ENCODE measurements at places on chromosomes 7 and 10. TPM values are rescaled to one million over a fixed set of nuclear protein-coding genes. Genes with fewer than 3 reads are reported as not detected.

GRCh38 chr10:82148764-82149163 lies 273.8 kb downstream of the NRG3 start:
- no peak for DNase-seq

CLDN3 gene
- polyA plus RNA-seq, result not detected

LRRN3 gene
- polyA plus RNA-seq, result not detected

ADAM12 gene
- not detected for polyA plus RNA-seq

GRCh38 chr10:124708246-124708779 lies 35.9 kb downstream of the FAM53B start:
- no peak for DNase-seq

GRCh38 chr7:135755351-135755753 lies 6.7 kb upstream of the FAM180A start:
- no peak for DNase-seq

OR6B1 gene
- polyA plus RNA-seq, result not detected

- DNase-seq, result no peak
These were observed 39.7 kb upstream of the ZNF32 start for GRCh38 chr10:43688348-43688892.

CAV2 gene
- polyA plus RNA-seq, result 15.7 TPM

SLC12A9 gene
- polyA plus RNA-seq, result 9.0 TPM

CUBN gene
- 0.12 TPM for polyA plus RNA-seq

CLRN3 gene
- not detected for polyA plus RNA-seq

- peak; percentile 50 for DNase-seq
These were observed 57.3 kb downstream of the NRP1 start for GRCh38 chr10:33277135-33277536.

CNNM1 gene
- 0.31 TPM for polyA plus RNA-seq

GRCh38 chr10:7409732-7410168 lies 1.1 kb downstream of the SFMBT2 start:
- peak; percentile 40 for DNase-seq

DNA sequence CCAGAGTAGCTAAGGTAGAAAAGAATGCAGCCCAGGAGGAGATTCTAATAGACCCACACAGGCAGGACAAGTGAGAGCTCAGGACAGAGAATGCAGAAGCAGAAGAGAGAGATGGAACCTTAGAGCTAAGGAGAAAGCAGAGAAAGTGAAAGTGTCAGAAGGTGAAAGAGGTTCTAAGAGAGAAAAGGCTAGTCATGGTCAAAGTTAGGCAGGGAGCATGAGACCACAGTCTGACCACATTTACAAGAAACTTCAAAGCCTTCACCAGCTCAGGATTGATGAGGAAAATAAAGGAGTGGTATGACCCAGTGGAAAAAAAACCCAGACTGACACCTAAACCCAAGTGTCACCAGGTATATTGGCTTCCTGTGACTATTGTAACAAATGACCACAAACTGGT lies 131.8 kb upstream of the WDR11 start:
- DNase-seq, result no peak

DNA sequence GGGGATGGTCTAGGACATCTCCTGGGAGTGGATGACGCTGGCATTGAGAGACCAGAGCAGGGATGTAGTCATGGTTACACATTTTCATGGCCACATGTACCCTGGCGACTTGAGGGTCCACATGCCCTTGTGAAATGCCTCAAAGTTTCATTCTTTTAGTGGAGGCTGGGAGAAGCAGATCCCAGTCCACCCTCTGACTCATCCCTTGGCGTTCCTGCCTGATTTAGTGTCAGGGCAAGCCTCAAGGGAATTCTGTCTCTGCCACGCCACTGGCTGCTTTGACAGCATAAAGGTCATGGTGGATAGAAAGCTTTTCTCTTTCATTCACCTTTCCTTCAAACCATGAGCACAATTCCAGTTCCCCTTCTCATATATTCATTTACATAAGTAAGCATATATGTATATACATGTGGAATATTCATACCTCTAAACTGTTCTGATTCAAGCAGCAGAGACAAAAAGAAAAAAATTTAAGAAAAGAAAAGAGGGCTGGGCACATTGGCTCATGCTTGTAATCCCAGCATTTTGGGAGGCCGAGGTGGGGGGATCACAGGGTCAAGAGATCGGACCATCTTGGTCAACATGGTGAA lies 21.8 kb upstream of the KIF5B start:
- no peak for DNase-seq

DNA sequence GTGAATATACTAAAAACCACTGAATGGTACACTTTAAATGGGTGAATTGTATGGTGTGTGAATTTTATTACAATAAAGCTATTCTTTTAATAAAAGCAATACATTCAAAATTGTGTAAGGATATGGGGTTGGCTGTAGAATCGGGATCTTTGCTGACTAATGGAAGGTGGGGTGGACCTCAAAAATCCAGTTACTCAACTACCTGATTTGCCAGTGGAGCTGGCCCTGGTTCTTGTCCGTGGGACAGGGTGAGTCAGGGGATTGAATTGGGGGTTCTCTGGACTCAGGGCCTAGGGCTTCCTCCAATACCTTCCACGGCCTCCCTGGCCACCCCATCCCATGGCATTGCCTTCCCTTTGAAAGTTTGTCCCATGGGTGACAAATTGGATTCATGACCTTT lies 13.5 kb upstream of the RABGEF1 start:
- DNase-seq, result no peak

DNA sequence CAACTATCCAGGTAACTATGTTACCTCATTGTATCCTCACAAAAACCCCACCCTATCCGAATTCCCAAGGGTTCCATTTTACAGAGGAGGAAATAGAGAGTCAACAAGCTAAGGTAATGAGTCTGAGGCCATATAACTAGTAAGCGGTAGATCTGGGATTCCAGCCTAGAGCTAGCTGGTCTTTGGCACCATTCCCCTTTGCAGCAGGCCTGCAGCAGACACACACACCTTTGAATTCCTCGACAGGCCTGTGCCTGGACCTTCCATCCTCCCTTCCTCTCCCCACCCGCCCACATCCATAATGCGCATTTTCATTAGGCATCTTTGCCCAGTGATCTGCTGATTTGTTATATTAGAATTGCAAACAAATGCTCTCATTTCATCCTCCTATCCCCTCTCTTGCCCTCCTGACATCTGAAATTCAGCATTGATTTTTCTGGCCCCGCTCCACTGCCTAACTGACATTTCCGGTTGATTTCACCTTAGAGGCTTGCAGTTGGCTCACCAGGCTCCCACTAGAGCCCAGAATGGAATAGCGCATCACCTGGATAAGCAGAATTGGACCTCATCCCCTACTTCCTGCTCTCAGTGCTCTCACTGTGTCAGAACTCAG lies 129.5 kb downstream of the PLXNA4 start:
- DNase-seq, result no peak

EN2 gene
- not detected for polyA plus RNA-seq

DNA sequence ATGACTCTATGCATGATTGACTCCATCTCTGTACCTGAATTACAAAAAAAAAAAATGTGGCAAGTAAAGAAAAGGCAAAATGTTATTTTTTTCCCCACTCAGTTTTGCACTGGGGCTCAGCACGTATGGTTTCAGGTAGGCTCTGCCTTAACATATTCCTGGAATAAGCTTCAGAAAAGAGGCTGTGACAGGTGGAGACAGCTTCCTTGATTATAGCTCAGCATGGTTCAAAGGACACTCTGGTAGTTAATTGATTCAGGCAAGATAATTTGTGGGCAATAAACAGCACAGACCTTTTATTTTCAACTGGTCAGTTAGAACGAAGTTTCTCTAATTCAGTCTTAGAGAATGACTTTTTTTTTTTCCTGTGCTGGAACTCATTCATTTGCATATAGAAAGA lies 347.3 kb downstream of the GALNT17 start:
- DNase-seq, result no peak

- no peak for DNase-seq
These were observed 50.7 kb downstream of the TAS2R16 start for GRCh38 chr7:122944682-122945303.

GRCh38 chr10:130254243-130254642 lies 118.1 kb downstream of the GLRX3 start:
- DNase-seq, result no peak

DNA sequence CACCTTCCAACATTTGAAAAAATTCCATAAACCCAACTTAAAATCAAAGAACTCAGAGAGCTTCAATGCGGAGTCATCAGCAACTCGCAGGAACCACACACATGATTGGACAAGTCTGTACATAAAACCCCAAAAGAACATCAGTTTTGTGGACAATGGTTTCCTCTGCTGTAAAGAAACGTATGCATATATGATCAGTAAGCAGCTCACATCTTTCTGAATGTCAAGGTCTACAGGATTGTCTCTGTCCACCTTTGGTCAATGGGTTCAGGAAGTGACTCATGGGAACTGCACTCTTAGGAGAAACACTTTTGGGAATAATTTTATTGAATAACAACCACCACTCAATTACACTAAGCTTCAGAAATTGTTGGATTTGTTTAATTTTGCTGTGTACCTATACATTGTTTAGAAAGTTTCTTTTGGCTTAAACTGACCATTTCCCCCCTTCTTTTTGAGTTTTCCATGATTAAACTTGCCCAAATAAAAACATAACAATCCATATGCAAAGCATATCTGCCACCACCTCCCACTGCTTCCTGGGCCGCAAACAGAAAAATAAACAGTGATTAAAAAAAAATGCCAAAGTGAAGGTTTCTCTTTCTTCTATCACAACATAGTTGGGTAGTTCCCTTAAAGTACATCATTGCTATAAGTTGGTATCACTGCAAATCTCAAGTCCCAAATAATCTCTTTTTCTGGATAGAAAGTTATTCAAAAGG lies 27.3 kb upstream of the AFAP1L2 start:
- no peak for DNase-seq

DNA sequence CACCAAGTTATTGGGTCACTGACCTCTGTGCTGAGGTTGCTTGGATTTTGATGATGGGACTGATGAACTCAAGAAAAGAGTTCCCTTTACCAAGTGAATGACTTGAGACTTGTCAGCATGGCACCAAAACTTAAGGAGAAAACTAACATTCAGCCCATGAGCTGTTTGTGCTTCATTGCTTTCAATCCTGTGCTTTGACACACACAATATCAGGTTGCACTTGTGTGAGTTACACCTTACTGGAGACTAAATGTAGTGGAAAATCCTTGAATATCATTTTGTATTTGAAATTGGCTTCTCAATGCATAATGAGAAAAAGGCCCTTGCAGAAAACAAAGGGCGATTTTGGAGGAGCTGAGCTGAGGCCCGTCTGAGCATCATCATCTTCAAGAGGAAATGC lies 2.7 kb downstream of the BAG3 start:
- no peak for DNase-seq

CHAT gene
- polyA plus RNA-seq, result not detected

- no peak for DNase-seq
These were observed 9.2 kb downstream of the CPSF4 start for GRCh38 chr7:99447943-99448342.

DNA sequence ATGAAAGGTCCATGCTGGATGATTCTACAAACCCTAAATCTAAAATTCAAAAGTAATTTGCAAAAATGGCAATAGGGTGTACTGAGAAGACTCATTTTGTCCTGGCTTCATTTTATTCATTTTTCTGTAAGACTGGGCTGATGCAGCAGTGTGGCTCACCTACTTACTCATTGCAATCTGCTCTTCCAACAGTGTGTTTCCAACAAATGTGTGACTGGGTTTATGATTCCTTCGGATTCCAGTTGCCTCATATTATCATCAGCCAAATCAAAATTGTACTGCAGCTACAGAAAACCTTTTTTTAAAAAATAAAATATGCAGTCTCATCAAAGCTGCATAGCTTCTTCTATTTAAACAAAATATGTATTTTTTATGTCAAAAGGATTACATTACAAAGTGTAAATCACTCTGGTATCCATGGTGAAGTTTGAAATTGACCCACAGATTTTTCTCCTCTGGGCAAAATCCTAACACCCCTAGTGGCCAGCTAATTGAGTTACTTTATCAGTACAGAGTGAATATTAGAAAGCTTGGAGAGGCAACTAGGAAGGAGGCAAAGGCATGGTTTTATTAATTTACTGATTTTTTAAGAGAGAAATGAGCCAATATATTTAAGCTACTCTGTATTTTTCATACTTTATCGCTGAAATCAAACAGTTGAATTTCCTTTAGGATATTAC lies 390.3 kb downstream of the MAGI2 start:
- DNase-seq, result no peak

CTTNBP2 gene
- polyA plus RNA-seq, result 2.4 TPM

- DNase-seq, result no peak
These were observed 1.1 kb downstream of the EPHA1 start for GRCh38 chr7:143407287-143408251.

DNA sequence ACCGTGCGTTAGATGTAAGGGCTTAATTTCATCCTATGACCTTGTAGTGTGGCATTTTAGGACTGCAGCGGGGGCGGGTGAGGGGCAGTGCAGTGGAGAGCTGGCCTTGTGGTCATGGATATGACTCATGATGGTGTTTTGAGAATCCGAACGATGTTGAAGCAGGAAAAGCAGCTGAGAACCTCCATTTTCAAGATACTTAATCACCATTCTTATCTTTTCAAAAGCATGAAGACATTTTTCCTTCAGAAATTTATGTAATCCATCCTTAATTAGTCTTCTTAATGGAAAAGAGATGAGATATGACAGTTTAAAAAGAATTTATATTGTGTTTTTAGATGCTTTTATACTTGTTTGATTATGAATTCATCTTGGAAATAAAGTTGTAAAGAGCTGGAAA lies 9.6 kb downstream of the ATP5F1C start:
- DNase-seq, result no peak

FUOM gene
- 19.6 TPM for polyA plus RNA-seq

DNA sequence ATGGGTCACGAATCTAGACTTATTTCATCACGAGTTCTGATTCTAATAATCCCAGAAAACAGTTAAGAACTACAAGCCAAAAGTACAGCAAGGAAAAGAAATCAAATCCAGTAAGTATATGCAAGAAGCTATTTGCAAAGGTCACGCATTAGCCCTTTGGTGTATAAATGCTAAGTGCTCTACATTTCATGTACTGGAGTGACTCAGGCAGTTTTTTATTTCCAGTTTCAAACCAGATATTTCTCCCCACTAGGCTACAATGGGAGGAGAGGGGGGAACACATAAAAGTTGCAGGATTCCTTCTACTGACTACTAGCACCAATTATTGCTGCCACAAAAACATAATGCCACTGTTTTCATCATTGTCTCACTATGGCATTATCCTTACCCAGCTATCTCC lies 148.0 kb downstream of the NRCAM start:
- DNase-seq, result no peak

FAM25A gene
- polyA plus RNA-seq, result 11.9 TPM

DNA sequence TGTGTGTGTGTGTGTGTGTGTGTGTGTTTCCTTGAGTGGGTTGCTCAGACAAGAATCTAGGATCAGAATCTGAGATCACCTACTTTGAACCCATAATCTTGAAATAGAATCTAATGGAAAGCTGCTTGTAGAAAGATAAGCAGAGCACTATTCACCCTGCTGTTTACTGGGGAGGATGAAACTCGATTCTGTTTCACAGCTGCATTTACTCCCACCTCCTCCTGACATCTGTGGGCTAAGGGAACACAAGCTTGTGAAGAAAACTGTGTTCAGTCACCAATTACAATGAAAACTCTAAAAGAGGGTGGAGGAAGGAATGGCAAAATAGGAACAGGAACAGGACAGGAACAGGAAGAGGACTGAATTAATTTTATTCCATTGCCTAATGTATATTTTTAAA lies 269.5 kb downstream of the TSPAN12 start:
- peak; percentile 7 for DNase-seq

Data from stomach (tissue), 19 donors.